MG63 (cell line): ENCODE measurements at places on chromosomes 7 and 10.

GRCh38 chr10:71742301-71743088 lies 22.9 kb upstream of the C10orf105 start:
- DNase-seq, result no peak

GRCh38 chr10:34538281-34538829 lies 276.7 kb downstream of the PARD3 start:
- DNase-seq, result peak; percentile 56

- no peak for DNase-seq
Measured at GRCh38 chr7:20624666-20625385, 9.4 kb downstream of the ABCB5 start.

- DNase-seq, result no peak
Measured at GRCh38 chr10:48947690-48948469, 8.2 kb upstream of the LRRC18 start.

DNA sequence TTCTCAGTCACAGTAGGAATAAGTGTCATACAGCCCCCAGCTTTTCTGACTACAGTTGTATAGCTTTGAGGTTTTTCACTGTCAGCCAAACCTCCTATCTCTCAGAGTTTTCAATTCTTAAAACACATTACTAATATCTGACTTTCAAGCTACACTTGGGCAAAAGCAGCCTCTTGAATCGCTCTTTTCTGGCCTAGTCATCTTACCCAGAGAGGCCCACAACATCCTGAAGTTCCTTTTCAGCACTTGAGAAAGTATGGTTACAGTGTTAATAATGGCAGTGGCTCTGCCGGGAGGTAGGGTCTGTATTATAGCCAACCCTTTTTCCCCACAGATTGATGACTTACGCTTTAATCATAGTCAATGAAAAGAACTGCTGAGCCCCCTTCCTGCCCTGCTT lies 181.0 kb downstream of the LRRC4 start:
- no peak for DNase-seq

- DNase-seq, result peak; percentile 96
Measured at GRCh38 chr10:62618576-62619412, 185.7 kb upstream of the ADO start.

DNA sequence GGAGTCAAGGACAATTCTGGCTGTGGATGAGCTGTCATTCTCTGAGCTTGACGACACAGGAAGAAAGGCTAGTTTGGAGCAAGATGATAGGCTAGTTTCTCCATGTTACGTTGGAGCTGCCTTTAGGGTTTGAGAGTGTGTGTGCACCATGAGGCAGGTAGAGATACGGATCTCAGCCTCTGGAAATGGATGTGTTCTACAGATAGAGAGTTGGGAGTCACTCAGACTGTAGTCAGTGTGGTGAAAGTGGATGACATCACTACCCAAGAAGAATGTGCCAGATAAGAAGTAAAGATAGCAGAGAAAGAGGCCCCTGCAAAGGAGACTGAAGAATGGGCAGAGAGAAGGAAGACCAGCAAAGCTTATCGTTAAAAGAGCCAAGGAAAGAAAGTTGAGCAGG lies 42.4 kb downstream of the PNLIPRP3 start:
- no peak for DNase-seq

GRCh38 chr7:155210356-155210755 lies 87.3 kb upstream of the INSIG1 start:
- DNase-seq, result no peak

- no peak for DNase-seq
Measured at GRCh38 chr10:23053036-23053435, 42.3 kb upstream of the MSRB2 start.

GRCh38 chr10:131930150-131930549 lies 29.3 kb downstream of the PPP2R2D start:
- DNase-seq, result no peak

DNA sequence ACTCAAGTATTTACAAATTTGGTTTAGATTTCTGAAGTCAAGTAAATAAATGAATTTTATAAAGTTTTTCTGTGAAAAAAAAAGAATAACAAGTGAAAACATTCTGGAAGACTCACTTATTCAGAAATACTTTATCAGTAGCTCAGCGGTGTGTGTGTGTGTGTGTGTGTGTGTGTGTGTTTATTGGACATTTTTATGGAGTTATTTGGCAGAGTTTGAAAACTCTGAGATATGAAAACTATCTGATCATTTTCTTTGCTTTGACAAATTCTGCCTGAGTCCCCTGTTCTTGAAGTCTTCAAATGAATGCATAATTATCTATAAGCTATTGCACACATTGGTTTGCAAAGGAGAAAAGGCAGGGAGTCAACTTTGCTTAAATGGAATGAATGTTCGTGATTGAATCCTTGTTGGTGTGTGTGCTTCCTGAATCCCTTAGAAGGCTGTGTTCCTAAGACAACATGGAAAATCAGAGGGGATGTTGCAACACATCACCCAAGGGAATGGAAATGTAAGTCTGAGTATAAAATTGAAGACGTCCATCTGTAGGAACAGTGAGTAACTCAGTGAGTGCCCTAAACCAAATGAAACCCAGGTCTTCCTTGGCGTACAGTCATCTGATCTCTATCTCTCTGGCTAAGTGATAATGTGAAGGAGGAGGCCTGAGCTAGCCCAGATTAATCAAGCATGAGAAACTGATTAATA lies 160.9 kb downstream of the REEP3 start:
- no peak for DNase-seq

DNA sequence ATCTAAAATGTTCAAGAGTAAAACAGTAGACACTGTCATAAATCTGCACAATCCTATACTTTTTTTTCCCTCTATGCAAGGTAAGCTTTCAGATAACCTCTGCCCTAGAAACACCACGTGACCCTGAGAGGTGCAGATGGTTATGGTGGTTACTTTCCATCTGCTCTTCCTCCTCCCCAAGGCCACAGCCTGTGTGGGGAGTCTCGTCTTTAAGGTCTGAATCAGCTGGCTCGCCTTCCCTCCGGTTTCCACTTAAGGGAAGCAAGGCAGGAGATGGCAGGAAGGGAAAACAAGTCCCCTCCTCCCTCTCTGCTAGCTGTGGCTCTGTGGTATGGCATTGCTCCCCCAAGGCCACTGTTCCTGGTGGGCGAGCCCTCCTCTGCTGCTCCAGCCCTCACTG lies 181.8 kb downstream of the GLI3 start:
- DNase-seq, result no peak

GRCh38 chr10:16950656-16951601 lies 133.7 kb upstream of the RSU1 start:
- DNase-seq, result peak; percentile 55

DNA sequence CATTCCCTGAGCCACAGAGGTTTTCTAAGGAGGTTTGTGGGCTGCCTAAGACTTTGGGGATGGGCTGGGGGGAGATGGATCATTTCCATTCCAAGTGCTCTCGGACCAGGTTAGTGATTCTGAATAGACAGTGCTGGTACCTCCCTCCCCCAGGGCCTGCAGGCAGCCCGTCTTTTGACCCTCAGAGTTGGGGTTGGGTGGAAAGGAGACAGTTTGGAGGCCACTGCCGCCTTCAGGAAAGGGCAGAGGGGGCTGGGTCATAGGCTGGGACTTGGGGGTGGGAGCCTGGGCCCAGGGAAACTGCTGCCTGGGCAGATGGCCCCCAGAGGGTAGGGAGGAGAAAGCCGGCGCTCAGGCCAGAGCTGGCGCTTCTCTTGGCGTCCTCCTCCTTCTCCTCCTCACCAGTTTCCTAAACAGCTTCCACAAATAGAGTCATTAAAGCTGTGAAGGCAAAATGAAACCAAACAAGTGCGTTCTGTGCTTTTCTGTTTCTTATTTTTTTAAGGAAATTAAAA lies 4.4 kb downstream of the UNC5B start:
- no peak for DNase-seq

DNA sequence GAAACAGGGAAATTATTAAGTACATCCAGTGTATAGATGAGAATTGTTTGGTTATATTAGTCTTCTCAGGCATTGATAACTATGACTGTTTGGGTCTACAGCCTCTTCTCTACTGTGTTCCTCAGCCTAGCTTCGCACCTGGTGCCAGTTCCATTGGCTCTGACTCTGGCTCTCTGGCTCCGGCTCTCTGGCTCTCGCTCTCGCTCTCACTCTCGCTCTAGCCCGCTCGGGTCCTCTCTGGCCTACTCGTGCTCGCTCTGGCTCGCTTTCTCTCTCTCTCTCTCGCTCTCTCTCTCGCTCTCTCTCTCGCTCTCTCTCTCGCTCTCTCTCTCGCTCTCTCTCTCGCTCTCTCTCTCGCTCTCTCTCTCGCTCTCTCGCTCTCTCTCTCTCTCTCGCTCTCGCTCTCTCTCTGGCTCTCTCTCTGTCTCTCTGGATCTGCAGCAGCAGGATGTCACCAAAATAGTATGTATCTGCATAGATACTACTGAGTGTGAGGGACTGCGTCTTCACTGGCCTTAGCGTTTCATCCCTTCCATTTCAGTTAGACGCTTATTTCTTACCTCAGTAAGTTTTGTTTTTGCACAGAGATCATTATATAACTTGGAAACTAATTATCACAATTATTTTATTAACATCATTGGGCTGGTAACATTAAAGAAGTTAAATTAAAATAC lies 6.5 kb upstream of the SSBP1 start:
- no peak for DNase-seq

DNA sequence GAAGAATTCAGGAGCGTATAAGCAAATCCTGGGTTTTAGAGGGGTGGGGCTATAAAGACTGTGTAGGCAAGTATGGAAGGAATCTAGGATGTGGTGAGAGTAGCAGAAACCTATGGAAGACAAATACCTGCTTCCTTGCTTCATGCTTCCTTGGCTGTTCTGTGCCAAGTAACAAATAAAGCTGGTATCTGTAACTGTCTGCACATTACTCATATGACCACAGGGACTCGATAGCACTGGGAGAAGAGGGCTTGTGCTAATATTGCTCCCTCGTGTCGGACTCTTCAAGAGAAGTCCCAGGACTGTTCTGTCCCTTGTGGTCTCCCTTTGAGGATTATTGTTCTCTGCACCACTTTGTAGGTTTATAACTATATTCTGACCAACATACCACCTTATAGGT lies 11.5 kb upstream of the GIMAP7 start:
- no peak for DNase-seq

GRCh38 chr10:19014498-19014897 lies 34.1 kb upstream of the MALRD1 start:
- no peak for DNase-seq

GRCh38 chr10:43695730-43696129 lies 47.0 kb upstream of the ZNF32 start:
- DNase-seq, result no peak

GRCh38 chr10:69224862-69225657 lies 4.9 kb downstream of the HKDC1 start:
- DNase-seq, result no peak

DNA sequence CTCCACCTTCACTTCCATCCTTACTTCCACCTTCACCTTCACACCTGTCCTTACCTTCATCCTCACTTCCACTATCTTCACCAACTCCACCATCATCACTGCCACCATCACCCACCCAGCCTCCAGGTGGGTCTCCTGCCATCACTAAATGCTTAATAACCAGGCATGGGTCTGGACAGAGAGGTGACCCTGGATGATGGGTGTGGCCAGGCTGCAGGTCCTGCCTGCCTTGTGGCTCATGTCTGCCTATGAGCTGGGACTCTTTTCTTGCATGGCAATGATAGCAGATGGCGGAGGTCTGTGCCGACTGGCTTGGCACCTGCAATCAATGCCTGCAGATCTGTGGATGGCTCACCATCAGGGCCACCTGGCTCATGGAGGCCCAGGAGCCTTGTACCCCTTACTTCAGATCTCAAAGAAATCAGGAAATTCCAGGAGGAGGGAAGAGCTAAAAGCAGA lies 60.1 kb upstream of the ELN start:
- no peak for DNase-seq

- DNase-seq, result no peak
Measured at GRCh38 chr7:148344406-148344805, 246.2 kb upstream of the C7orf33 start.

GRCh38 chr10:119383174-119383856 lies 159.2 kb downstream of the RGS10 start:
- DNase-seq, result no peak

DNA sequence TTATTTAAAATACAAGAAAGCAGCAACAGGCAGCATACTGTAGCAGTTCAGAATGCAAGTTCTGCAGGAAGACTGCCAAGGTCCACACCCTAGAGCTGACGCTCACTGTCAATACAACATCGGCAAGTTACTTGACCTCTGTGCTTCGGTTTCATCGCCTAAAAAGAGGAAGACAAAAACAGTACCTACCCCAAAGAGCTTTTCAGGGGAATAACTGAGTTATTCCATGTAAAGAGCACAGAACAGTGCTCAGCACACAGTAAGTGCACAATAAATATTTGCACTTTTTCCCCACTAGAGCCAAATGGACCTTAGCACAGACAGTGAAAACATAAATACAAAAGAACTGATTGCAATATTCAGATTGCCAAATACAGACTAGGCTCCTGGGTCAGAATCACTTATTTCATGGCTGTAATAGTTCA lies 88.6 kb downstream of the USP6NL start:
- DNase-seq, result peak; percentile 28

GRCh38 chr10:132591166-132591971 lies 53.8 kb downstream of the INPP5A start:
- peak; percentile 85 for DNase-seq

GRCh38 chr7:47788083-47788482 lies 160.2 kb downstream of the PKD1L1 start:
- no peak for DNase-seq

DNA sequence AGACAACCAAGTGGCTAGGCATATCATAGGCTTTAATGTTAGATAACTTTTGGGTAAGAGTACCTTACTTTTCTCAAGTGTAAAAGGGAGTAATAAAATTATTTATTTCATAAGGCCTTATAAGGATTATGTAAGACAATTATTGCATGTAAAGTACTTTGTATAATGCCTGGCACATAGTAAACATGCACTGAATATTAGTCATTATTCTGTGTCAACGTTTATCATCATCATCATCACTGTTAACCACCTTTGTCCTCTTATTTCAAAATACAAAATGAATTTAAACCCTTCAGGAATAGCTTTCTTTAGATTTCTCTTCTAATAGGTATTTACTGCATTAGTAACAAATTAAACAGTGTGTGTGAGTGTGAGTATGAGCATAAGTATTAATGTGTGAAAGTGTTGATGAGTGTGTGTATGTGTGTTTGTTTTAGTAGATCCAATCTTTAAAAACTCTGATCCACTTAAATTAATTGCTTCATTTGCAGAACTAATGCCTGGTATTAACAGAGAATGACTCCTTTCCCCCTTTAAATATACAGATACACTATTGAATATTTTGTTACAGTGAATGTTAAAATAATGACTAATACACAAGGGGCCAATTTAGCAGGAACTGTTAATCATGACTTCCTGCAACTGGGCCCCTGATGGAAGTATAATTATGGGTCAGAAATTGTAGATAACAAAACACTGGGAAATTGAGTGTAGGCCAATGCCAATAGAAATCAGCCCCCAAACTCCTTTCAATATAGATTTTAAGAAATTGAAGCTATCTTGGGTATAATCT lies 213.3 kb upstream of the FZD8 start:
- no peak for DNase-seq
